ENCODE measurements at places on chromosomes 3 and 15.

- DNase-seq = no peak
- no peak overlapping the region for H3K4me3 ChIP-seq
- peaks cover 12% of the 10 kb centered on the region for H3K27me3 ChIP-seq
- no peak overlapping the region for H3K27ac ChIP-seq
- no peaks in the 10 kb centered on the region for H3K36me3 ChIP-seq
These were observed 55.2 kb upstream of the ACAN start for GRCh38 chr15:88748081-88748480.

DNA sequence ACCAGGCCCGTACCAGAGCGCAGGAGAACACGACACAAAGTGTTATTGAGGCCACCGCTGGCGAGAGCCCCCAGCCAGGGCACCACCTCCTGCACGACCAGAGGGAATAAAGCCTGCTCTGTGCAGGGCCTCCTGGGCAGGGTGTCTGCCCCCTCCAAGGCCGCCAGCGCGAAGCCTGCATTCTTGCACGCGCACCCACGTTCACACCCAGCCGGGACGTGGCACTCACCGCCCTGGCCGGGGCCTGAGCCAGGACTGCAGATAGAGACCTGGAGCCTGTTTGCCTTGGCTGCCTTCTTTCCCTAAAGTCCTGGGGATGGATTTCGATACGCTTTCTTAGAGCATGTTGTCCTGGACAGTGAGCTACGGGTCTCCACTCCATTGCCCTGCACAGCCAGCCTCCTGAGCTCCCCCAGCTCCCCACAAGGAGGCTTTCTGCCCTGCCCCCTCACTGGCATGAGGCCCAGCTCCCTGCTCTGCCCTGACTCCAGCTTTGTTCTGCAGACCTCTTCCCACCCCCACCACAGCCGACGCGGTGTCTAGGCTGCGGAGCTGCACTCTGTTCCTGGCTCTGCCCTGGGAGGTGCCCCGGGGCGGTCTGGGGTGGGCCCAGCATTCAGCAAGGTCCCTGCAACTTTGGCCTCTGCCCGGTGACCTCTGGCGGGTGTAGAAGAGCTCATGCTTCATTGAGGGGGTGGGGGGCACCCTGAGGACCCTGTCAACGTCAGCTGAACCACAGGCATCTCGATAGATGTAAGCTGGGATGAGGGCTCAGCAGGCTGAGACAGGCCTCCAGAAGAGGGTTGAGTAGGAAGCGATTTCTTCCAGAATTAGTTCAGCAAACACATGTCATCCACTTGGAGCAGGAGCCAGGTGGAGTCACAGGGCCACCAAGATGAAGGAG lies 145.0 kb downstream of the LRRK1 start:
- no peak overlapping the region for H3K4me3 ChIP-seq
- no peaks in the 10 kb centered on the region for H3K27me3 ChIP-seq
- DNase-seq = no peak
- H3K27ac ChIP-seq = no peak overlapping the region
- H3K36me3 ChIP-seq = peaks cover 32% of the 10 kb centered on the region

GRCh38 chr3:156291272-156292123 lies 171.1 kb downstream of the KCNAB1 start:
- no peak overlapping the region for H3K27ac ChIP-seq
- H3K4me3 ChIP-seq = peak overlapping the region; percentile 5
- H3K4me1 ChIP-seq = peaks cover 2% of the 10 kb centered on the region

DNA sequence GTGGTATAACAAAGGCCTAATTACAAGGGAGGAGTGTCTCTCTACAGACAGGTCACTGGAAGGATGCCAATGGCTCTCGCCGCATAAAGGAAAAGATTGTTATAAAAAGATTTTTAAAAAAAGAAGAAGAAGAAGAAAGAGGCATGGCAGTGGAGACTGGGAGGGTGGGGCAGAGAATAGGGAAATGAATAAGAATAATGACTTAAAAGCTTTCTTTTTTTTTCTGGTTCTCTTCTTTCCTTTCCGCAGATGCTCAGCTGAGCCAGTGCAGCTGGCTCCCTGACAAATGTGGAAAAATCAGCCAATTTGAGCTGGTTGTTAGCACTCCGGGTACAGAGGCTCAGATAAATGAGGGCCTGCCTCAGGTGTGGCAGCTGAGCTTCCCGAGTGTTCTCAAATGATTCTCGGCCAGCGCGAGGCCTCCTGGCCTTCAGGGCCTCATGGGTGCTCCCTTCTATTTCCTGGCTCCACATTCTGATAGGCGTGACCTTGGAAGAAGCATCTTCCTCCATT lies 234.1 kb downstream of the RORA start:
- no peak overlapping the region for H3K4me3 ChIP-seq
- no peaks in the 10 kb centered on the region for H3K36me3 ChIP-seq
- no peaks in the 10 kb centered on the region for H3K27me3 ChIP-seq
- H3K27ac ChIP-seq = no peak overlapping the region
- DNase-seq = no peak
- H3K4me1 ChIP-seq = peaks cover 5% of the 10 kb centered on the region

Measured in IMR-90 (cell line).